ENCODE measurements at places on chromosomes 7 and 10.

GRCh38 chr10:78932054-78932386, 136.7 kb upstream of the ZMIZ1 start:
- peak overlapping the region; percentile 41 for H3K27ac ChIP-seq
- H3K4me1 ChIP-seq: peaks cover 21% of the 10 kb centered on the region
- DNase-seq: no peak
- no peaks in the 10 kb centered on the region for H3K36me3 ChIP-seq

- no peak overlapping the region for H3K4me3 ChIP-seq
- H3K36me3 ChIP-seq: no peaks in the 10 kb centered on the region
- peaks cover 59% of the 10 kb centered on the region for H3K27me3 ChIP-seq
- H3K4me1 ChIP-seq: peaks cover 12% of the 10 kb centered on the region
- no peak overlapping the region for H3K27ac ChIP-seq
These were observed 12.2 kb upstream of the BMPR1A start for GRCh38 chr10:86744067-86744725.

DNA sequence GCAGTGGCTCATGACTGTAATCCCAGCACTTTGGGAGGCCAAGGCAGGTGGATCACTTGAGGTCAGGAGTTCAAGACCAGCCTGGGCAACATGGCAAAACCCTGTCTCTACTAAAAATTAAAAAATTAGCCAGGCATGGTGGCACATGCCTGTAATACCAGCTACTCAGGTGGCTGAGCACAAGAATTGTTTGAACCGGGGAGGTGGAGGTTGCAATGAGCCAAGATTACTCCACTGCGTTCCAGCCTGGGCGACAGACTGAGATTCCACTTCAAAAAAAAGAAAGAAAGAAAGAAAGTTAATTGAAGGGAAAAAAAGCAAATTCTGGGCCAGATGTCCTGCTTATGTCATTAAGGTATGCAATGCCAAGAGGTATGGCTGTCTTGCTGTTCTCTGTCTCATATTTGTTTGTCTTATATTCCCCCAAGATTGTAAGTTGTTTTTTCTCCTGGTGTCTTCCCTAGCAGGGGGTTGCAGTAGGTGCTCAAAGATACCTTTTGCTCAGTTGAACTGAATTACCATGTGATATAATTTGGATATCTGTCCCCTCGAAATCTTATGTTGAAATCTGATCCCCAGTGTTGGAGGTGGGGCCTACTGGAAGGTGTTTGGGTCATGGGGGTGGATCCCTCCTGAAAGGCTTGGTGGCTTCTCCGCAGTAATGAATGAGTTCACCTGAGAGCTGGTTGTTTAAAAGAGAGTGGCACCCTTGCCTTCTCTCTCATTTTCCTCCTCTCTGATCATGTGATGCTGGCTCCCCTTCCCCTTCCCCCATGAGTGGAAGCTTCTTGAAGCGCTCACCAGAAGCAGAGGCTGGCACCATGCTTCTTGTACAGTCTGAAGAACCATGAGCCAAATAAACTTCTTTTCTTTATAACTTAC, 60.9 kb downstream of the MYOF start:
- no peak overlapping the region for H3K4me3 ChIP-seq
- DNase-seq: no peak
- peak overlapping the region; percentile 80 for H3K27ac ChIP-seq
- no peaks in the 10 kb centered on the region for H3K36me3 ChIP-seq
- H3K4me1 ChIP-seq: peaks cover 18% of the 10 kb centered on the region

GRCh38 chr10:128173386-128173785, 47.2 kb upstream of the MKI67 start:
- H3K36me3 ChIP-seq: no peaks in the 10 kb centered on the region
- H3K27me3 ChIP-seq: peaks cover 16% of the 10 kb centered on the region
- H3K4me3 ChIP-seq: no peak overlapping the region
- no peak overlapping the region for H3K27ac ChIP-seq
- H3K4me1 ChIP-seq: no peaks in the 10 kb centered on the region
- no peak for DNase-seq

- no peak overlapping the region for H3K27ac ChIP-seq
- no peak overlapping the region for H3K4me3 ChIP-seq
- H3K4me1 ChIP-seq: no peaks in the 10 kb centered on the region
- H3K27me3 ChIP-seq: no peaks in the 10 kb centered on the region
These were observed 585.0 kb upstream of the FOXK1 start for GRCh38 chr7:4097001-4097609.

DNA sequence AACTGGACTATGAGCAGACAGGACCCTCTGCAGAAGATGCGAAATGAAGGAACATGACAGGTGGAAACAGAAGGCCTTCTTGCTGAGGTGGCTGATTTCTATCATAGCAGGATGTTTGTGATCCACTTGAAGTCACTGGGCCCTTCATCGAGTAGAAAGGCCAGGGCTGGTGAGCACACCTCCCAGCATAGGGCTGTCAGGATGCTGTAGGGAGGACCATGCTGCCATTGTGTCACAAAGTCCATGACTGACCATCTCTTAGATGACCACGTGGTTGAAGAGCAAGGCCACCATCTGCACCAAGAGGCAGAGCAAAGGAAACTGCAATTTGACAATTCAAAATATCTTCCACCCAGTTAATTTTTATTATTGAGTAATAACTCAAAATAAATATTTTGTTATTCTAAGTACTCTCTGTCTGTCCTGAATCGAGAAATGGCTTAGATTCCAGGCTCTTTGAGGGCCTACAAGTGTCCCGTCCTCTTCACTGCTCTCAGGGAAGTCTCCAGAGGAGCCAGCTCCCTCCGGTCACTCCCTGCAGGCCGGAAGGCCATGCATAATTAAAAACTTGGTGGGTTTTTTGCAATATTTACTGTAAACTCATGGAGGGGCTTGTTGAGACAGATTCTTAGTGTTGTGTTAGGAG, 249.3 kb upstream of the ZMIZ1 start:
- no peak for DNase-seq
- H3K36me3 ChIP-seq: no peaks in the 10 kb centered on the region
- H3K27ac ChIP-seq: no peak overlapping the region

DNA sequence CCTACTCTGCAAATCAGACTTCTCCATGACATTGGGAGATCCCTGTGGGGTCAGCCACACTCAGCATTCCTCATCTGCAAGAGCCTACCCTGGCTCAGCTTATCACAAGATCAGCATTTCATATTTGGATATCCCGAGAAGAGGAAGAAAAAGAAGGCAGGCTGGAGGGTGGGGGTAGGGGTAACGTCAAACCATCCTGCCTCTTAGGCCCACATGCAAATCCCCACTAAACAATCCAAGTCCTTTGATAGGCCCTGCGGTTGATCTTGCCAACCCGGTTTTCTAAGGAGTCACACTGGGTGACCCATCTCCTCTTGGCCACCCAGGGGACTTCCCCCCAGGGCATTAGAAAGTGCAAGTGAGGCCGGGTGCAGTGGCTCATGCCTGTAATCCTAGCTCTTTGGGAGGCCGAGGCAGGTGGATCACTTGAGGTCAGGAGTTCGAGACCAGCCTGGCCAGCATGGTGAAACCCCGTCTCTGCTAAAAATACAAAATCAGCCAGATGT, 128.0 kb upstream of the CALN1 start:
- no peak overlapping the region for H3K27ac ChIP-seq
- H3K36me3 ChIP-seq: no peaks in the 10 kb centered on the region
- H3K4me3 ChIP-seq: no peak overlapping the region
- no peaks in the 10 kb centered on the region for H3K4me1 ChIP-seq
- H3K27me3 ChIP-seq: no peaks in the 10 kb centered on the region

DNA sequence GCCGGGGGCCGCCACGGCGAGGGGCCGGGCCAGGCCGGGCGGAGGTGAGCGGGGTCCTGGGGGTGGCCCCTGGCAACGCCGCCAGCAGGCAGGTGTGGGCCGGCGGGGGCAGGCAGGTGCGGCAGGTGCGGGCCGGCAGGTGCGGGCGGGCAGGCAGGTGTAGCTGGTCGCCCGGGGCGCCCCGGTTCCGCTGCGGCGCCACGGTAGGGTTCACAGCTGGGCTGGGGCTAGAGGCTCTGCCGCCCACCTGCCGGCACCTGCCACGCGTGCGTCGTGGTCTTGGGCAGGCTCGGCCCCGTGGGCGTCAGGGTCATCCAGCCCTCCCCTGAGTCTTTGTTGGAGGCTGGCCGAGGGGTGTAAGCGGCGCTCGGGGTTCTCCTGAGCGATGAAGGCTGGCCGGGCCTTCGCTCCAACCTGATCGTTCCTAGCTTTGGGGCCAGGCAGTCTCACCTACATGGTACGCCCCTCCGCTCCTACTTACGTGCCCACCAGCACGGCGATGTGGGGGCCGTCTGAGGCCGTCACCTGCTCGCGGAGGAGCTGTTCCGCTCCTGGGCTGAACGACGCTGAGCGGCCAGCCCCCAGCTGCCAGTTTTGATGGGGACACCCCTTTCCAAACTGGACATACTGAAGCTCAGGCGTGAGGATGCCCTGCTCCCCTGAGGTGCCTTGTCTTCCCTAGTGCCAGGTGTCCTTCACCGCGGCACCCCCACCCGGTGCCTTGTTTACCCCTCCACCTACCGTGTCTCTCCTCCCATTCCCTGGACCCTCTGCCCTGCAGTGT, 493 bp downstream of the ZMIZ2 start:
- H3K36me3 ChIP-seq: no peaks in the 10 kb centered on the region
- H3K27me3 ChIP-seq: no peaks in the 10 kb centered on the region
- peaks cover 53% of the 10 kb centered on the region for H3K4me1 ChIP-seq
- DNase-seq: no peak
- H3K27ac ChIP-seq: peak overlapping the region; percentile 98

DNA sequence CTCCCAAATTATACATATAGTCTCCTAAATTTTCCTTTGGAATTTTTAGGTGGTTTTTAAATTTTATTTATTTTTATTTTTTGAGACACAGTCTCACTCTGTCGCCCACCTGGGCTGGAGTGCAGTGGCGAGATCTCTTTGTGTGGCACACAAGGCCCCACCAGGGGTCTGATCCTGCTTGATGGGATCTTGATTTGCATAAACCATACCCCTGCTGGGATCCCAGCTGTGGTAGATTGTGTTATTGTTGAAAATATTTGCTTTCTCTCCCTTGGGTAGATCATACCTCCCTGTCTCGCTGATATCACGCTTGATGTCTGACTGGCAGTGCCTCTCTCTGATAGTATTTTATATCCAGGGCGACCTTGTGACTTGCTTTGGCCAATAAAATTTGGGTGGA, 5.6 kb upstream of the MUC3A start:
- H3K4me3 ChIP-seq: no peak overlapping the region
- no peak for DNase-seq
- H3K27me3 ChIP-seq: peaks cover 29% of the 10 kb centered on the region
- no peaks in the 10 kb centered on the region for H3K4me1 ChIP-seq
- no peak overlapping the region for H3K27ac ChIP-seq
- H3K36me3 ChIP-seq: no peaks in the 10 kb centered on the region

- H3K4me3 ChIP-seq: no peak overlapping the region
- H3K27ac ChIP-seq: peak overlapping the region; percentile 88
- peaks cover 4% of the 10 kb centered on the region for H3K4me1 ChIP-seq
- no peak for DNase-seq
These were observed 213.9 kb downstream of the NSUN6 start for GRCh38 chr10:18437486-18437885.

DNA sequence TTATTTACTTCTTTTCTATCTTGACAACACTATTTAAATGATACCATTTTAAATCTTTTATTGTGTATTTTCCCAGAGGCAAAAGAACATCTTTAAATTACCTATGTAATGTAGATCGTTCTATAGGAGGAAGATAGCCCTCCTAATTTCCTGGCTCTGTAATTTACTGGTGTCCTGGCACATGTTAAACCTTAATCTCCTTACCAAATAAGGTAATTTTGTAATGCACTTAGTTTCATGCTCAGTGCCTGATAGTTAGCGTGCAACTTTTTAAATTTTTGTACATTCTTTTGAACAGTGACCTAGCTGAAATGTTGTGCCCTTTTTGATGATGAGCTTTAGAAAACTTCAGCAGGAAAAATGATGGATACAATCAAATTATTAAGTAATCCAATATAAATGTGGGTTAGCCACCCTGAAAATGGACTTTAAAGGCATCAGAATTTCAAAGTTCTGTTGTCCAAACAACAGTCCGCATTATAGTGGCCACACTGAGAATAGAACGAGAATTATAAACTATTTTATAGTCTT, 81.4 kb downstream of the ABCB5 start:
- no peaks in the 10 kb centered on the region for H3K27me3 ChIP-seq
- no peak for DNase-seq
- no peaks in the 10 kb centered on the region for H3K4me1 ChIP-seq
- H3K36me3 ChIP-seq: no peaks in the 10 kb centered on the region
- H3K4me3 ChIP-seq: no peak overlapping the region

- no peaks in the 10 kb centered on the region for H3K27me3 ChIP-seq
- no peak overlapping the region for H3K4me3 ChIP-seq
- H3K27ac ChIP-seq: no peak overlapping the region
These were observed 348.8 kb downstream of the SDK1 start for GRCh38 chr7:3649678-3650440.
